Bronchial smooth muscle cell (primary cell): ENCODE measurements at places on chromosomes 11 and 22. TPM values are rescaled to one million over a fixed set of nuclear protein-coding genes. Genes with fewer than 3 reads are reported as not detected.

TRIM22 gene
- total RNA-seq: 151 and 208 TPM in 2 replicates

PSMC3 gene
- total RNA-seq: 159 and 200 TPM in 2 replicates

EMID1 gene
- 0.09 TPM in 1 of 2 replicates, not detected in the other for total RNA-seq

GALNT18 gene
- total RNA-seq: 0.94 and 0.95 TPM in 2 replicates

DCDC1 gene
- 0.32 and 0.34 TPM in 2 replicates for total RNA-seq

MS4A1 gene
- not detected in 2 replicates for total RNA-seq

IL10RA gene
- total RNA-seq: 0.26 TPM in 1 of 2 replicates, not detected in the other

LRRC32 gene
- 9.6 and 22.9 TPM in 2 replicates for total RNA-seq
